ENCODE measurements at places on chromosomes 12 and 14.

GRCh38 chr12:51086933-51087332 lies 3.5 kb upstream of the CSRNP2 start:
- no peak for DNase-seq

GRCh38 chr12:125228519-125229260 lies 163.5 kb downstream of the AACS start:
- DNase-seq = no peak

DNA sequence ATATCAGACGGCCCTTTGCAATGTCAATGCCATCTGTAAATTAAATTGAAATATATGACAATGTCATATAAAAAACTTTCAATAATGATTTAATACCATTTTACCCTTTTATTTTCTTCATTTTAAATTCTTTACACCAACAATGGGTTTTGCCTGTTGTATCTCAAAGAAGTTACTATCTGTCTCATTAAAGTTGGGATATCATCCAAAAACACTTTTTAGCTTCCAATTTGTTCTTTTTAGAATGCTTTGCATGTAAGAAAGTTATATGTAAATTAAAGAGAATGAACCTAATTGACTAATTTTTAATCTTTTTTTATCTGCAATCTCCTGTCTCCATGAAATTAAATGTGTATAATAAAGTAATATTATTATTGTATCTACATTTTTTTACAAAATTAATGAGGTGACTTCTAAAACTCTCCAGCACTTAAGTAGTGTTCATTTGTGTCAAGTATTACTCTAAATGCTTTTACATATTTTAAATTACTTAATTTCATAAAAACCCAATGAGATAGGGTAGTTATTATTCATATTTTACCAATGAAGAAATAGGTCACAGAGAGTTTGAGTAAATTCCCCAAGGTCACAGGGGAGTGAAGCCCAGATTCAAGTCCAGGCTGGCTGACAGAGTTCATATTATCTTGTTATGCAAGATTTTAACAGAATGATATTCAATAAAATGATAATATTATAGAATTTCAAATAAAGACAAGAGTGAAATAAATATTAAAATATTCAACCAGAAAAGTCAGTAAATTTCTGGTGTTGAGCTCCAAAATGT lies 673.0 kb upstream of the FLRT2 start:
- no peak for DNase-seq

GRCh38 chr14:31229009-31229408 lies 21.4 kb upstream of the HECTD1 start:
- no peak for DNase-seq

DNA sequence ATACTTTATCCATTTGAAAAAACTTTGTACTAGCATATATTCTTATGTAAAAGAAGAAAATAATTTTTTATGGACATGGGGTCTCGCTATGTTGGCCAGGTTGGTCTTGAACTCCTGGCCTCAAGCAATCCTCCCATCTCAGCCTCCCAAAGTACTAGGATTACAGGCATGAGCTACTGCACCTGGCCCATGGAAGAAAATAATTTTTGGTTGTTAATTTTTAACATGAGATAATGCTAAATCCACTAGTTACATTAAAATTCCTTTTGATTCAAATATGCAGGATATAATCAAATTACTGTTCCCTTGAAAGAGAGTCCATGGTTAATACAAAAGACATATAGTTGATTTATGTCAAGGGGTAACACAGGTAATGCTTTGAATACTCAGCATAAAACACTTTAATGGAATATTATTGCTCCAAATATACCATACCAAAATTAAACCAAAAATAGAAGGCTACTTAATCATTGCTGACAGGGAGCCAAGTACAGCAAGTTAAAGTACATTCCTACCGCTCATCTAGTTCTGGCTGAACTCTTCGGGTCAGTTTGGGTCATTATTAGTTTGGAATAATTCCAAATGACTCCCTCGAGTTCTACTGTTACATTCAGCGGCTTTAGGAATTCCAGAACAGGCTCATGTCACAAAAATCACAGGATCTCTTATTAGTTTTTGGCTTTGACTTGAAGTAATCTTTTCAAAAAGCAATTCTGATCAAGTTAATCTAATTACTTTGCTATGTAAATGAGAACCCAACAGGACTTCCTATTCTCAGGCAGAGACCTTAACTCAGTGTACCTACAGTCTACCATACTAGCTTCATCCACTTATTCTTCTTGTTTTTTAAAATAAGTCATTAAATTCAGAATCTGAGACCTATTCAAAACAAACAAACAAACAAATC lies 6.1 kb downstream of the SOS2 start:
- no peak for DNase-seq

- peak; percentile 76 for DNase-seq
Observed at GRCh38 chr12:6278439-6279255, 31.8 kb upstream of the PLEKHG6 start.
